ENCODE measurements at places on chromosomes 3 and 15.

DNA sequence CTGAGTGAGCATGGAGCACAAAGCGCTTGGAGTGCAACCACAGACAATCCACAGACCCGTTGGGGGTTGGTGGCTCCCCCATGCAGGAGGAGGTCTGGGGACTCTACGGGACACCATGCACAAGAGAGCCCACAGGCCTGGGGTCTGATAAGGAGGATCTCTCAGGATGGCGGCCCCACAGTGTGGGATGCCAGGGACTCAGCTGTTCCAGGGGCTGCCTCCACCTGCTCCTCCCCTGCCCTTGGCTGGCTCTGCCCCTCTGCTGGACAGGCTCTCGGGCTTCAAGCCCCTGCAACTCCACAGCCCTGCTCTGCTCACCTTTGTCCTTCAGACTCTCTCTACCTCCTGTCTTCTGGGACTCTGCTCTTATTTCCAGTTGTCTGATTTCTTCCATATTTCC, 184.5 kb upstream of the CHRNA7 start:
- no peak for DNase-seq

- DNase-seq = no peak
Observed at GRCh38 chr15:59993950-59994401, 10.1 kb upstream of the FOXB1 start.

- DNase-seq = no peak
Observed at GRCh38 chr3:97350971-97351370, 413.6 kb upstream of the ARL6 start.

GRCh38 chr3:132843851-132844553, 121.8 kb upstream of the NPHP3 start:
- no peak for DNase-seq

DNA sequence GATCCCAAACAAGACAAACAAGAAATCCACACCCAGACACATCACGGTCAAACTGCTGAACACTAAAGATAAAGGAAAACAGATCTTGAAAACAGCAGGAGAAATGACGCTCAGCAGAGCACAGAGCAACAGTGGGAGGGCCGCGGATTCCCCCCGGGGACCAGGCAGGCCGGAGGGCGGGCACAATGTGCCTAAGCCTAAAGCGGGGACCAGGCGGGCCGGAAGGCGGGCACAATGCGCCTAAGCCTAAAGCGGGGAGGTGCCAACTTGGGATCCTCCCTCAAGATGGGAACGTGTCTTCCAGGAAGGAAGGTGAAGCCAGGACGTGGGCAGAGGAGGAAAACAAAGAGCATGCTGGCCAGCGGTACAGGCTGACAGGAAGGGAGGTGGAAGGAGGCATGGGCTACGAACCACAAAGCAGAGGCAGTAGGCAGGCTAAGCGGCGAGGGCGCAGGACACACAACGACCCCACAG, 31.1 kb downstream of the CYFIP1 start:
- DNase-seq = no peak

- no peak for DNase-seq
Observed at GRCh38 chr3:32459450-32459849, 43.2 kb downstream of the CMTM6 start.

- DNase-seq = peak; percentile 39
Observed at GRCh38 chr3:132317229-132317948, at the start of gene ACP3. Gene ACP3 (plus strand): TSS chr3:132317407. CDS start chr3:132317457, 50 bp downstream.

DNA sequence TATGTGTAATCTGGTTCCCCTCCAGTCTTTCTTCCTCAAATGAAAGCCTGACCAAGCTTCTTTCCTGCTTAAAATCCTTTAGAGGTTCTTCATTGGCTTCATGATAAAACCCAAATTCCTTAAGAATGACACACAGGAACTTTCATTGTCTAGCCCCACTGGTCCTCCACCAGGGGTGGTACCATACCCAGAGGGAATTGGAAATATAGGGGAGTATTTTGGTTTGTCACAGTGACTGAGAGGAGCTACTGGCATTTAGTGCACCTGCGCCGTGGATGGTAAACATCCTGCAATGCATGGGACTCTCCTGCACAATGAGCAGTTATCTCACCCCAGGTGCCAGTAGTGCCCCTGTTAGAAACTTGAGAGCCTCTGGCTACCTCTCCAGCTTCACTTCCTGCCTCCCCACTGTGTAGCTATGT, 10.8 kb downstream of the ZWILCH start:
- no peak for DNase-seq

GRCh38 chr3:99576904-99577559, 61.4 kb upstream of the COL8A1 start:
- no peak for DNase-seq

GRCh38 chr3:47410801-47411646, 30.2 kb downstream of the PTPN23 start:
- DNase-seq = no peak

Data from CD4-positive, alpha-beta T cell treated with Interleukin-4 for 1 hour (primary cell).